ENCODE measurements at places on chromosomes 7 and 10.

DNA sequence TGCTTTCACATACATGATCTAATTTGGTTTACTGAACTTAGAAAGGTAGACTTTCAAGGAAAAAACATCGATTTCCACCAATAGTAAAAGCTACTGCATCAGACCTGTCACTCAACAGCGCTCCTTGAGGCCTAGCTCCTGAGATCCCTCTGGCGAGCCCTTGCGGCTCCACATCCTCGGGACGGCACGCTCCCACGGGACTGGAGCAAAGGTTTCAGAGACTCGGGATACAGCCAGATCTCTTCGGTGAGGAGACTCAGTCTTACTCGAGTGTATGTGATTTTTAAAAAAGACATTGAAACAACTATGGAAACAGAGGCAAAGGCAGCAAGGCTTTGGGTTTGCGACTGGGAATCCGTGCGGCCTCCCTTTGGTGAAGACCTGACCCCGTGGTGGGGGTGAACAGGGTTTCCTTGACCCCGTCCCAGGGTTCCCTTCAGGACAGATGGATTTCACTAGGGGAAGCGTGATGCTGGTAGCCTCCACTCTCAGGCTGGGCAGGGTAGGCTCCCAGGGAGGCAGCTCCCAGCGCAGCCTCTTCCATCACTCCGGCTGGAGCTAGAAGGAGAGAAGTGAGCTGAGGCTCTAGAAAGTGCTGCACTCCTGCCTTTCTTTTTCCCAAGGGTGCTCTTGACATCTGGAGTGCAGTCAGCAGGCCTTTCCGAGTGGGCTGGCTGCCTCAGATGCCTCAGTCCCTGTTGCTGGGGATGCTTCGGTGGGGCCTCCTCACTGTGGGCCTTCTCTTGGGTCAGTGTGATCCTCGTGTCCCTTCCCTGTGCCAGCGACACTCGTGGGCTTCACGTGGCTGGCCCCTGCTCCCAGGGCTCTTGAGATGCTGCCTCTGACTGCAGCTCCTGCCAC is 5.8 kb upstream of the ATP6V0E2 start:
- DNase-seq, result no peak

DNA sequence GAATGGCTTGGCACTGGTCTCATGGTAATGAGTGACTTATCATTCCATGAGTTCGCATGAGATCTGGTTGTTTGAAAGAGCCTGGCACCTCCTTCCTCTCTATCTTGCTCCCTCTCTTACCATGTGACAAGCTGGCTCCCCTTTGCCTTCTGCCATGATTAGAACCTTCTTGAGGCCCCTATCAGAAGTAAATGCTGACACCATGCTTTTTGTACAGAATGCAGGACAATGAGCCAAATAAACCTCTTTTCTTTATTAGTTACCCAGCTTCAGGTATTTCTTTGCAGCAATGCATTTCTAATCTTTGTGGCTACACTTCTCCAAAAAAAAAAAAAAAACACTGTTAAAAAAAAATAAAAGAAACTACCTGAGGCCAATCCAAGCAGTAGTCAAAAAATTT is 17.1 kb upstream of the SLC13A1 start:
- no peak for DNase-seq

DNA sequence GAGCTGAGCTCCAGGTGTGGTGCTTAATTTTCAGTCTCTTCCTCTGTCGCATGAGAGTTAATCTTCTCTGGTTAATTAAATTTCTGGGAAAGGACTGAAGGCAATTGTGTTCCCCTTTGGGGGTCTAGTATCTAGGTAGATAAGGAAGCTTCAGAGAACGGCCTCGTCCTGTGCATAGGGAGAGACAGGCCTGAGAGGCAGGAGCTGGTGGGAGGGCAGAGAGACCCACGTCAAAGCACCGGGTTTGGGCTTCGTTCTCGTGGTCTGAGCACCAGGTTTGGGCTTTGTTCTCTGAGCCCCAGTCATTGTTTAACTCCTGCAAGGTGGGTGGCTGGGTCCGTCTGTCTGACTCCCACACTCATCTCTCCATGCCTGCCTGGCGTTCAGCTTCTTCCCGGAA is 160.8 kb upstream of the PITRM1 start:
- DNase-seq, result no peak

- DNase-seq, result no peak
Measured at GRCh38 chr7:112452102-112452888, 2.0 kb downstream of the IFRD1 start.

Data from NCI-H1930 (cell line).